ENCODE measurements at places on chromosomes 13 and 19.

- DNase-seq: no peak
Observed at GRCh38 chr13:39091586-39091985, 53.3 kb downstream of the NHLRC3 start.

DNA sequence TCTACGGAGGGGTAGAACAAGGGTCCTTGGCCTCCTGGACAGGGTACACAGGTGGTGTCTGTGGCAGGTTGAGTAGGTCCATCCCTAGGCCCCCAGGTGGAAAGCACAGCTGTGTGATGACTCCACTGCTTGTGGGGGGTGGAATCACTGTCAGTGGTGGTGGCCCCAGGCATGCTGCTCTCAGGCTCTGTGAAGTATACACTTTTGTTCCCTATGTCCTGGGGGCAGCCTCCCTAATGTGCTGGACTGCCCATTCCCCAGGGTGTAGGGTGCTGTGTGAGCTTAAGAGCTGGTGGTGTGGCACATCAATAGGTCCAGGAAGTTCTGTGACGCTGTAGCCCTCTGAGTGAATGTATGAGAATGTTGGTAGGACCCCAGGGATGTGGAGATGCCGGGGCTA, 197.2 kb upstream of the SLC10A2 start:
- DNase-seq: no peak

DNA sequence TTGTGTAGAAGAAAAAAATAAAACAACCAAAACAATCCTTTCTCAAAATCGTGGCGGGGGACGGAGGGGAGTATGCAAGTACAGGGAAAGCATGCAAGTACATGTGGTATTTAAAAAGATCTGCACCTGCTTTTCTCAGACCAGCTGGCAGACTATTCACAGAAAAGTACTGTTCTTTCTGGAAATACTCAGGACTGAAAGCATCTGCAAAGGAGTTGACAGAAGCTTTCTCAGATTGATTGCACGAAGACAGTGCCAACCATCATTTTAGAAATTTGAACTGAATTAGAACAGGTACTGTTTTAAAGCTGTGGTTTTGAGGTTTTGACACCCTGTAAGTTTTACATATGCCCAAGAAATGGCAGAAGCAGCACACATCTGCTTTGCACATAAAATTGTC, 19.8 kb upstream of the PCDH8 start:
- DNase-seq: no peak

- no peak for DNase-seq
Observed at GRCh38 chr19:57708641-57709361, at the start of gene ZNF154. ZNF154 (minus strand) TSS chr19:57709204; CDS start chr19:57708971, 233 bp downstream.

DNA sequence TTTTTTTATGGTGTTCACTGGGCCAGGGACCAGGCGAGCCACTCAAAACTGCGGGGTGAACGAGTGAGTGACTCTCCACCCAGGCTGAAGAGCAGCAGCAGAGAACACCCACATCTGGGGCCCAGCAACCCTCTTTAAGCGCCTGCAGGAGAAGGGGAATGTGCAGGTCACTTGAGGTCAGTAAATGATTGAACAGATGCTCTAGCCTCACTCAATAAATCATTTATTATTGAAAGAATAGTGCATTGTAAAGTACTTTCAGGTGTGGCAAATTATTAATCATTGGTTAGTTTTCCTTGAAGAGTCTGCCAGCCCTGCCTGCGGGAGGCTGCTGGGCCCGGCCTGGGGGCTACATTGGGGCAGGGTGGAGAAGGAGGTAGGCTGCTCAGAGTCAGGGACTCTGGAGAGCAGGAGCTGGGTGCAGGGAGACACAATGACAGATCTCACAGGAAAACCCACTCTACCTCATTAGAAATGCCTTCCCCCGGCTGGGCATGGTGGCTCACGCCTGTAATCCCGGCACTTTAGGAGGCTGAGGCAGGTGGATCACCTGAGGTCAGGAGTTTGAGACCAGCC, 42.5 kb downstream of the ABCC4 start:
- DNase-seq: no peak

DNA sequence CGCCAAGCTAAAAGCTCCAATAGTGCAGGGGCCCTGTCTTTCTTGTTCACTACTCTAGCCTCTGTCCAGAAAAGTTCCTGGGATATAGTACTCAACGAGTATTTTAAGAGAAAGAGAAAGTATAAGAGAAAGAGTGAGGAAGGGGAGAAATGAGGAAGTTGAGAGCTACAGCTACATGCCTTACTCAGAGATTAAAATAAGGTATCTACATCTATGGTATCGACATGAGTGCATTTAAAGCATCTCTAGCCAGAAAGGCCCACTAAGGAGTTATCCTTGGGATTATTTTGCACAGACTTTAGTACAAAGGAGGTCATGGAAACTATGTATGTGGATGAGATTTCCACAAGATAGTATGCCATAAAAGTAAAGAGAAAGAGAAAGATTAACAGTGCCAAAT, 28.5 kb downstream of the MYCBP2 start:
- DNase-seq: no peak
